ENCODE measurements at places on chromosomes 16 and 17. TPM values are rescaled to one million over a fixed set of nuclear protein-coding genes. Genes with fewer than 3 reads are reported as not detected.
A peak's percentile ranks its signal among the peaks of the same experiment; 100 is the strongest.

The GUCY2D gene
- polyA plus RNA-seq, result 1.9 TPM

The MFAP4 gene
- 801 TPM for polyA plus RNA-seq

The NOXO1 gene
- 5.4 TPM for polyA plus RNA-seq

The GSE1 gene
- polyA plus RNA-seq, result 33.1 TPM

The CNTNAP1 gene
- polyA plus RNA-seq, result 2.0 TPM

The PRSS27 gene
- 4.8 TPM for polyA plus RNA-seq

The CNTNAP4 gene
- 1.5 TPM for polyA plus RNA-seq

The GRAPL gene
- polyA plus RNA-seq, result not detected

DNA sequence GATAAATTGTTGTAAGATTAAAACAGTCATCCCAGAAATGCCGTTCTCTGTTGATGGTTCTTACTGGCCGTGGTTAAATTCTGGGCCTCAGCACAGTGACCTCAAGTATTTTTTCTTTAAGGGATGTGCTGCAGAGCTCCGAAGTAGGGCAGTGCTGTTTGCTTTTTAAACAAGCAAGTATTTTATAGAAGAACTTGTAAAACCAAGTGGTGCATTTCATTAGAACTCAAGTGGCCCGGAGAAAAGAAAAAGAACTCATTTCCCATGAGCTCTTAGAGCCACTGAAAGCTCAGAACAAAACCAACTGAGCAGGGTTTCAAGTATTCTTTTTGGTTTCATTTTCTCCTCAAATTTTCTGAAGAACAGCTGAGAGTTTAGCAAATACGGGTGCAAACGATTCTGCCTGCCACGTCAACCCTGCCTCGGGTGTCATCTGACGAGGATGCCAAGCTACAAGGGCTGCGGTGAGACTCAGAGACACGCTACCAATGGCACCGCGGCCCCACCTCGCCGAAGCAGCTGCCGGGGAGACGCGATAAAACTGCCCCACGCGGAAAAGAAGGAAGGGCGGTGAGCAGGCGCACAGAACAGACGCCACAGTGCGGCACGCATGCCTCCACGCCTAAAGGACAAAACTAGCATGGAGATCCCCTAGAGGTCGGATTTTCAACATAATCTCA is 6.3 kb downstream of the LMF1 start:
- no peaks in the 10 kb centered on the region for H3K36me3 ChIP-seq
- H3K4me1 ChIP-seq, result peaks cover 23% of the 10 kb centered on the region
- H3K27me3 ChIP-seq, result no peaks in the 10 kb centered on the region

DNA sequence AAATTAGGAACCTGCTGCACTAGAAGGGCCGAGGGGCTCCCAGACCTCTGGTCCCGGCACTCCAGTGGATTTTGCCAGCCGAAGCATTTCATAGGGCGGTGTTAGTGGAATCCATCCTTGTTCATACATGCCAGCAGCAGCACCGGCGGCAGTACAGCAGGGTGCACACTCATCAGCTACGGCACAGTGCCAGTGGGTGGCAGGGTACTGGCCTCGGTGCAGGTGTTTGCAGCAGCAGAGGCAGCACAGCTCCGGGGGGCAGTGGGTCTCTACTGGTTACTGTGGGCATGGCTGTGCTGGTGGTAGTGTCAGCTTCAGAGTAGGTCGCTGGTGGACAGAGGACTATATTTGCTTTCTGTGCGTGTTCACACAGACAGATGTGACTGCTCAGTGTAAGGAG is 985.7 kb downstream of the CDH8 start:
- DNase-seq, result no peak
- H3K36me3 ChIP-seq, result no peaks in the 10 kb centered on the region
- no peaks in the 10 kb centered on the region for H3K27me3 ChIP-seq
- no peaks in the 10 kb centered on the region for H3K4me1 ChIP-seq
- no peak overlapping the region for H3K27ac ChIP-seq
- no peak overlapping the region for H3K4me3 ChIP-seq

- H3K4me1 ChIP-seq, result peaks cover 8% of the 10 kb centered on the region
- H3K27ac ChIP-seq, result no peak overlapping the region
- no peaks in the 10 kb centered on the region for H3K36me3 ChIP-seq
- H3K27me3 ChIP-seq, result no peaks in the 10 kb centered on the region
- DNase-seq, result no peak
Observed at GRCh38 chr16:88878967-88879787, 12.7 kb upstream of the PABPN1L start.

GRCh38 chr16:31861455-31861854 is 12.2 kb upstream of the ZNF267 start:
- H3K4me1 ChIP-seq, result no peaks in the 10 kb centered on the region
- H3K27me3 ChIP-seq, result peaks cover 19% of the 10 kb centered on the region
- H3K27ac ChIP-seq, result no peak overlapping the region
- DNase-seq, result no peak
- H3K4me3 ChIP-seq, result no peak overlapping the region
- H3K36me3 ChIP-seq, result no peaks in the 10 kb centered on the region

DNA sequence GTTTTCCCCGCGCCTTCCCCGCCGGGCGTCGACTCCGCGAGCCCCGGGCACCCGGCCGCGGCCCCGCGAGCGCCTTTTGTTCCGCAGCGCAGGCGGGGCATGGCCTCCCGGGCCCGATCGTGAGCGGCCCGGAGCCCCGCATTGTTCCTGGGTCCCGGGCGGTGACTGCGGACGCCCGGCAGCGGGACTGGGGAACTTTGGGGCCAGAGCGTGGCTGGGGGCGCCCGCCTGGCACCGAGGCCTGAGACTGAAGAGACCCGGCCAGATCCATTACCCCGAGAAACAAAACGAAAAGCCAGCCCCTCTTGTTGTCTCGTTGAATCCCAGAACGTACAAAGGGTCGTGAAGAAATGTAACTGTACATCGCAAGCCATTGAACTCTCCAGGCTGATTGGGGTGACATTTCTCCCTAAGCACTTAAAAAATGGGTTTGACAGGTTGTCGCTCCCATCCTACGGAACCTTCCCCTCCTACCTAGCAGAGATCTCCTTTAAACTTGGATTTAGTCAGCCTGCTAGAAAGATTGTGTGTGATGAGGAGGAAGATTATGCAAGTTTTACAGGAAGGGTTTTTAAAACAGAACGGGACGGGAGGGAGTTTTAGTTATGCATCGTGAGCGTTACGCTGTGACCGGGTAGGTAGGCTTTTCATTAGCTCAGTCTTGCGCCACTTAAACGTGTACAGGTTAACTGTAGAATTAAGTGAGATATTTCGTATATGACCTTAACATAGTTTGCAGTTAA is 825 bp downstream of the METTL9 start:
- H3K36me3 ChIP-seq, result no peaks in the 10 kb centered on the region
- H3K4me1 ChIP-seq, result peaks cover 28% of the 10 kb centered on the region
- peak overlapping the region; percentile 90 for H3K4me3 ChIP-seq
- no peaks in the 10 kb centered on the region for H3K27me3 ChIP-seq
- H3K27ac ChIP-seq, result peak overlapping the region; percentile 98

DNA sequence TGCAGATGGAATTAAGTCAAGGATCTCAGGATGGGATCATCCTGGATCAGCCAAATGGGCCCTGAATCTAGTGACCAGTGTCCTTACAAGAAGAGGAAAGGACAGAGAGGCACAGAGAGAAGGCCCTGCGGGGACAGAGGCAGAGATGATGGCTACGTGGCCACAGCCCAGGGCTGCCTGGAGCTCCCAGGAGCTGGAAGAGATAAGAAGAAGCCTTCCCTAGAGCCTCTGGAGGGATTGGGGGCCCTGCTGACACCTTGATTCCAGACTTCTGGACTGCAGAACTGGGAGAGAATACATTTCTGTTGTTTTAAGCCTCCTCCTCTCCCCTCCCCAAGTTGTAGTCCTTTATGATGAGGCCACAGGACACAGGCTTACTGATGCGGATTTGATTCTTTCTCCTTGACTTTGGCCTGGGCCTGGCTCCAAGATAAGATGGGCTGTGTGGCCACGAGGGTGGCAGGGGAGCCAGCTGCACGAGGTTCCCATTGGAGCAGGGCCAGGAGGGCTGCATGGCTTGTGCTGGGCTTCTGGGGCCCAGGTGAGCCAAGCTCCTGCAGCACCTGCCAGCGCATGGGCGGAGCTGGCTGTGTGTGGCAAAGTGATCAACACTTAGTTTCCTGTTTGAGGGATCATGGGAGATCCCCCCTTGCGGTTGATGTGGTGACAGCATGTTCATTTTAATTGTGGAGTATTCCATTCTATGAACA is 146.1 kb downstream of the IRF8 start:
- no peak overlapping the region for H3K27ac ChIP-seq
- no peaks in the 10 kb centered on the region for H3K4me1 ChIP-seq

DNA sequence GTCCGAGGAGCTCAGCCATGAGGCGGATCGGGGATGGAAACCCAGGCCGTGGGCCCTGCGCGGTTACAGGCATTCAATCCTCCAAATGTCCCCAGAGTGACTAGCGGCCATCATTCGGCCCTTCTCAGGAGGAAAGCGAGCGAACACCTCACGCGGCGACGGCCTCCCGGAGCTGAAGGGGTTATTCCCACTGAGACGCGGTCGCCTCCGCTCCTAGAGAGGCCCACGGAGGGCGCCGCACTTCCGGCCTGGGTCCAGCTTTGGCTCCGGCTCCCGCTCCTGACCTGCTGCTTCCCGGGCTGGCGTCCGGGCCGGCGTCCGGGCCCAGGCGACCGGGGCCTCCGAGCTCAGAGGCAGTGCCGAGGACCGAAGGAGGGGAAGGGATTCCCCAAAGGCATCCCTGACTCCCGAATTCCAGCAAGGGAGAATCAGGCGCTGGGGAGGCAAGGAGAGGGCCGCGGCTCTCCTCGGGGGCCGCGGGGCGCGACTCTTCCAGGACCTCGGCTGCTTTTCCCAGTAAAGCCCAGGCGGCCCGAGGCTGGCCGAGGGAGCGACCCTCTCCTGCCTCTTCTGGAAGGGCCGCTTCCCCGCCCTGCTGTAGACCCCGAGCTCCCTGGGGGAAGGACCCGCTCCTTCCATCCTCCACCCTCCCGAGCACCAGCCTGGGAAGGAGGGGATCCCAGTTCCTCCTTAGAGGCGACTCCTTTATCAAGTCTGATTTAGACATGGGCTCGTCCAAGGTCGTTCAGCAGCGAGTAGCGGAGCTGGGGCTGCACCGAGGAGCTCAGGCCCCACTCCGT is 18.6 kb upstream of the ZNF629 start:
- H3K27me3 ChIP-seq, result no peaks in the 10 kb centered on the region
- H3K4me3 ChIP-seq, result peak overlapping the region; percentile 97
- H3K36me3 ChIP-seq, result no peaks in the 10 kb centered on the region
- peaks cover 7% of the 10 kb centered on the region for H3K4me1 ChIP-seq
- H3K27ac ChIP-seq, result peak overlapping the region; percentile 96
- DNase-seq, result peak; percentile 93

GRCh38 chr17:70905796-70906195 is 736.5 kb downstream of the KCNJ2 start:
- H3K27me3 ChIP-seq, result no peaks in the 10 kb centered on the region
- H3K36me3 ChIP-seq, result no peaks in the 10 kb centered on the region
- no peak overlapping the region for H3K4me3 ChIP-seq
- no peaks in the 10 kb centered on the region for H3K4me1 ChIP-seq
- peak; percentile 13 for DNase-seq

DNA sequence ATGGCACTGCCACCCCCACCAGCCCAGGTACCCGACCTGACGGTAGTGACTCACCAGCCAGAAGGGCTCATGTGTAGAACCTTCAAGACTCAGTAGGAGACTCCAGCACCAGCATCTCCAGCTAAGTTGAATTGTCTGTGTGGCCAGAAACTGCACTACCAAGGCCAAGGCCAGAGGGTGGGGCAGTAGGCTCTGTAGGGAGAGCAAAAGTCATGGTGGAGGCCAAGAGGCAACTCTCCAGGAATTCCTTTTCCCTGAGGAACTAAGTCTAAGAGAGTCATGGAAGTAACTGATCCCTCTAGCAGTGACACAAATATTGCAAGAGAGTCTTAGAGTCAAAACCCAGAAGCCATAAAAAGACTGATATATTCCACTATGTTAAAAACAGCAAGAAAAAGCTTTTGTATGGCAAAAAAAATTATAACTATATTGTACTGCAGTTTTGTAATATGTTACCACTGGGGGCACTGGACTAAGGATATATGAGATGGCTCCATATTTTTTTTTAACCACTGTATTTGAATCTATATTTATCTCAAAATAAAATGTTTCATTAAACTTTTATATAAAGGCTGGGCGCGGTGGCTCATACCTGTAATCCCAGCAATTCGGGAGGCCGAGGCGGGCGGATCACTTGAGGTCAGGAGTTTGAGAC is 30.2 kb upstream of the GUCY2D start:
- no peaks in the 10 kb centered on the region for H3K4me1 ChIP-seq
- H3K27me3 ChIP-seq, result no peaks in the 10 kb centered on the region
- no peak for DNase-seq
- no peak overlapping the region for H3K27ac ChIP-seq

GRCh38 chr16:3001316-3001715 is 11.4 kb upstream of the CLDN9 start:
- no peaks in the 10 kb centered on the region for H3K36me3 ChIP-seq
- no peak for DNase-seq
- no peak overlapping the region for H3K4me3 ChIP-seq
- H3K27ac ChIP-seq, result no peak overlapping the region
- H3K4me1 ChIP-seq, result peaks cover 2% of the 10 kb centered on the region

GRCh38 chr16:49399594-49400364 is 26.2 kb downstream of the C16orf78 start:
- H3K27me3 ChIP-seq, result peaks cover 7% of the 10 kb centered on the region
- no peaks in the 10 kb centered on the region for H3K4me1 ChIP-seq
- H3K4me3 ChIP-seq, result no peak overlapping the region
- no peak overlapping the region for H3K27ac ChIP-seq

GRCh38 chr17:74235911-74236371 is 22.6 kb downstream of the TTYH2 start:
- no peak for DNase-seq
- no peaks in the 10 kb centered on the region for H3K4me1 ChIP-seq
- H3K4me3 ChIP-seq, result no peak overlapping the region
- H3K36me3 ChIP-seq, result no peaks in the 10 kb centered on the region
- no peak overlapping the region for H3K27ac ChIP-seq

GRCh38 chr16:72443809-72444208 is 271.9 kb upstream of the PMFBP1 start:
- no peak overlapping the region for H3K4me3 ChIP-seq
- no peak for DNase-seq
- H3K27me3 ChIP-seq, result no peaks in the 10 kb centered on the region

DNA sequence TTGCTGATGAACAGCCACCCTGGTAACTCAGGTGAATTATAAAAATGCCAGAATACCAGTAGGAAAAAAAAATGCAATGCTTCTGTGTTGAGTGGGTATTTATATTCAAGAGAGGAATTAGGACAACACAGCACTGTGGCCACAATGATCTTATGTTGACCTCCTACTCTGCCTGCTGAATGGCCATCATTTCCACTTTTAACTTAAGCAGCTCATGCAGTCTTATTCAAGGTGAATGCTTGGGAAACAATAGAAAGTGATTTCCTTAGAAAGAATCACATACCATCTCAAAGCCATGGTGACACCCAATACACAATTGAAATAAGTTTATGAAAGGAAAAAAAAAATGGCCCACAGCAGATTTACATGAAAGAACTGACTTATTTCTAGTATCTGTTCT is 224.0 kb downstream of the CDH8 start:
- H3K27me3 ChIP-seq, result no peaks in the 10 kb centered on the region
- no peak for DNase-seq
- H3K36me3 ChIP-seq, result no peaks in the 10 kb centered on the region
- no peaks in the 10 kb centered on the region for H3K4me1 ChIP-seq
- H3K27ac ChIP-seq, result no peak overlapping the region

Measured in hepatocyte (in vitro differentiated cells).